NCI-H2227 treated with DMSO at 0.1 percent for 48 hours (cell line): ENCODE measurements at places on chromosomes 4 and X.
A peak's percentile ranks its signal among the peaks of the same experiment; 100 is the strongest.

DNA sequence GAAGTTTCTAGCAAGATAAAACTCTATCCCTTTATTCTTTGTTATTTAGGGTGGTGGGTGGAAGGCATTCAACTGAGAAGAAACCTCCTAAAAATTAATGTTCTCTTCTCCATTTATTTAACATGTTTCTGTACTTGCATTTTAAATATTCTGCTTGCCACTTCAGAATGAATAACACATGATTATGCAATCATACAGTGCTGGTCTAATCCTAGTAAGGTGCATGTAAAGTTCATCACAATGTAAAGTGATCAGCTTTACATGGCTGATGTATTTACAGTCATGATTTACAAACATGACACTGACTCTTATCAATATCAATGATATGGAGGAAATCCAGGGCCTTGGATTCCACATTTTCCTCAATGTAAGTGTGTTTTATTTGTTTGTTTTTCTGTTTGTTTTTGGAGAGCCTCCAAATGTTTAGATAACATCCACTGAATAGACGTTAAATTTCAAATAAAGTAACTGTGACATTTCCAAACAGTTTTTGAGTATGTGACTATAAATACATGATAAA lies 342.1 kb upstream of the CTSO start:
- no peak for DNase-seq

GRCh38 chrX:20454117-20454516 lies 187.4 kb upstream of the RPS6KA3 start:
- DNase-seq: no peak

GRCh38 chr4:82694046-82694445 lies 104.5 kb downstream of the SCD5 start:
- no peak for DNase-seq

- DNase-seq: no peak
These were observed 46.6 kb upstream of the MAMLD1 start for GRCh38 chrX:150316564-150316963.

DNA sequence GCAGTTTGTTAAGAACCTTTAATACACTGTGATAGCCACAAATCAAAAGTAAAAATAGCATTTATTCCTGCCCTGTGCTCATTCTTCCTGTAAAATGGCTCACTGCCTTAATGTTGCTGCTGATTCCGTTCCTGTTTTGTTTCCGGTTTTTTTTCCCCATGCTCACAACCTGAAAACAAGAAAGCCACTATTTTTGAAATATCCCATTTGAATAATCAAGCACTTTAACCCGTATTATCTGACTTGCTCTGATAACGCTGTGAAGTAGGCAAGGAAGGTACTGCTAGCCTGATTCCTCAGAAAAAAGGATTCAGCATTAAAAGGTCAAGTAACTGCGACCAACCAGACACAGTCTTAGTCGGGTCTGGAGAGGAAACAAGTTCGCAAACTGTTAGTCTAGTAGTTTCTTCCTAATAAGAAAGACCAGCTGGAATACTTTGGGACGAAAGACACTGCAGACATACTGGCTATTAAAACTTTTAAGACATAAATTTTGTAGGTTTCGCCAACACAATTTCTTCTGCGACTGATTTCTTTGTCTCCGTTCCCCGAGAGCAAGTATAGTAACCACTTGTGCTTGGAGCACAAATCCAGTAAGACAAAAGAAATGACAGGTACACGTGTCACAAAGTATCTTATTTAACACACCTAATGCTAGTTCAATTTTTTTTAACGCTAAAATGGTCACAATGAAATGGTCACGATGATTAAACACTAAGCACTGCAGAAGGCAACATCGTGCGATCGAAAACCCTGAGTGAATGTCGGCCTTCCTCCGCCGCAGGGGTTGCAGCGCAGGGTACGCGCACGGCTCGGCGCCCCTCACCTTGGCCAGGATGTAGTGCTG lies 802 bp downstream of the COX18 start:
- peak; percentile 55 for DNase-seq

DNA sequence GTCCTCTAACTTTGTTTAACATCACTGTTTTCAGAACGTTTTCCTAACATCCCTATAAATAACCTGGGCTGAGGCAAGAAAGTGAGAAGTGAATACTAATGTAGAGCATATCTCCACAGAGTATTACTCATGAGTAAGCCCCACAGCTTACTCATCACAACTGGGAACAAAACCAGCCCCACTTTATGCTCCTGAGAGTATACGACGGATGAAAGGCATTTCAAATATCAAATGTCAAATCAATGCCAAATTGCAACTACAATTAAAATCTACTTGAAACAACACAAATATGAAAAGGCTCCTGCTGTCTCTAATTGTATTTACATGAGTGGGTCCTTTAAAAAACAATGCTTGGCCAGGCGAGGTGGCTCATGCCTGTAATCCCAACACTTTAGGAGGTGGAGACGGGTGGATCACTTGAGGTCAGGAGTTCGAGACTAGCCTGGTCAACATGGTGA lies 41.2 kb downstream of the SH3RF1 start:
- DNase-seq: no peak

DNA sequence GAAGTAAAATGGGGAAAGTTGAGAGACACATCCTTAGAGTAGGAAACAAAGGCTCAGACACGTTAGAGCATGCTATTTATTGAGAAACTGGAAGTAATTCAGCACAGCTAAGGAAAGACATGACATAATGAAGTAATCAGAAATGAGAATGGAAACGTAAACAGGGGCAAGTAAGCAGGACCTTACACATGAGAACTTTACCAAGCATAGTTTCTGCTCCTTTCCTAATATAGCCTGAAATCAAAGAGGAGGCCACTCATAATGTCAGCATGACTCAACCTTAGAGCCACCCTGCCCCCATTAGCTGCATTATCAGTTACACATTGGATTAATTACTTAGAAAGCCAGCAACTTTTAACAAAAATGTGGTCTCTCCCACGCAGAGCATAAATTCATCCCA lies 558.3 kb upstream of the GRIA3 start:
- DNase-seq: no peak

GRCh38 chr4:8912506-8912905 lies 40.9 kb upstream of the HMX1 start:
- DNase-seq: no peak

- DNase-seq: no peak
These were observed 102.0 kb upstream of the FSTL5 start for GRCh38 chr4:162265802-162266201.

DNA sequence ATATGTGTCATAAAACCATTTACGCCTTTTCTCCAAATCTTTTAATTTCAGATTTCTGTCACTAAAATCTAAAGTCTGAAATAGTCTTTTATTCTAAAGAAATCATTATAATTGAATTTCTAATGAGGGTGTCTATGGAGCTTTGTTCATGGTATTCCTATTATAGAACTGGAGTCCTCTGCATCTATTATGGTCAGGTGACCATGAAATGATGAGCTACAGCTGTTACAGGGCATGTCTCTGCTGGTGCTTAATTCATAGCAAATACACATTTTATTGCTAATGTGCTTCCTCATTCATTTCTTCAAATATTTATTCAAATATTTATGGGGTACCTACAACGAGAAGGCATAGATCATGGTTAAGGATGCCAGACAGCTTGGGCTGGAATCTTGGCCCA lies 126.1 kb downstream of the NAA11 start:
- no peak for DNase-seq

- DNase-seq: no peak
These were observed 38.3 kb downstream of the ARAP2 start for GRCh38 chr4:36206012-36206411.

GRCh38 chrX:43860646-43861370 lies 21.4 kb downstream of the MAOB start:
- DNase-seq: no peak

GRCh38 chrX:84133023-84133422 lies 55.0 kb downstream of the RPS6KA6 start:
- DNase-seq: no peak

DNA sequence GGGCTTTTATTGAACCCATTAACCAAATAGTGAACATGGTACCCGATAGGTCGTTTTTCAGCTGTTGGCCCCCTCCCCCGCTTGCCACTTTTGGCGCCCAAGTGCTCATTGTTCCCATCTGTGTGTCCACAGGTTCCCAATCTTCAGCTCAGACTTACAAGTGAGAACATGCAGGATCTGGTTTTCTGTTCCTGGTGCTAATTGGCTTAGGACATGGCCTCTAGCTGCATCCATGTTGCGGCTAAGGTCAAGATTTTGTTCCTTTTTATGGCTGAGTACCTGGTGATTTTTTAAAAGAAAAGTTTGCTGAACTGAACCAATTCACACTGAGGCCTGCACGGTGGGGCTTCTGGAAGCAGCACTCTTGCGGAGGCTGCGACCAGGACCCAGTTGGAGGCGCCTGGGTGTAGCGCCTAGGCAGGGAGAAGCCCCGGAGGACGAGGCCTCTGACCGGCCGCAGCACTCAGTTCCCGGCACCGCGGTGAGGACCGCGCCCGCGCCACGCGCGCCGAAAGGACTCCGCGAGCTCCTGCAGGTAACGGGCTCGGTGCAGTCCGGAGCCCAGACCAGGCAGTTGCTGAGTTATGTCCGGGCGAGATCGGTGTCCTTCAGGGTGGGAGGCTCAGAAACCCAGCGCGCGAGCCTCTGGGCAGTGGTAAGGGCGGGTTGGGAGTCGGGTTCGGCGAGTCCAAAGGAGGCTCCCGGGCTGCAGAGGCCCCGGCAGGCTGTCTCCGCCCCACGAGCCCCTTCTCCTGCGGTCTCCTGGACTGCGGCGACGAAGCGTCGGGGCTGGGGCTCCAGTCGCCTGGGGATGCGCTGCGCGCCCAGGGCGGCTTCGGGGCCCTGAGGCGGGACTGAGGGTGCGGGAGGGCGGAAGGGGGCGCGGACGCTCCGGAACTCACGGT lies 15.8 kb upstream of the SLC25A4 start:
- peak; percentile 34 for DNase-seq

DNA sequence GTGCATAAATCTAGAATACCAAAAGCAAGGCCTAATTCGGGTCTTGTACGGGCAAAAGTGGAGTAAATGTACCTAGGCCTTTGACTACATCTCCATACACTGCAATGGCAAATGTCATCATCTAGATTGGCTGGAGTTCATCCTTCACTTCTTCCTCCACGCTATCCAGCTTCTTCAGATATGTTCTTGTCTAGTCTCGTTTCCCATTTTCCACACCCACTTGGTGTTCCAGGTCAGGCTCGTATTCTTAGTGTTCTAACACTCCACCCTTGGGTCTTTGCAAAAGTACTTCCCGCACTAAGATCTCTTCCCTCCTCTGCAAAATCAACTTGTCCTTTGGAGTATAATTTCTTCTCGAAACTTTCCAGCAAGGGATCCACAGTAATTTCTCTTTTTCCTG lies 1.4 kb downstream of the COQ2 start:
- DNase-seq: no peak

- DNase-seq: no peak
These were observed 1168.8 kb upstream of the AGA start for GRCh38 chr4:178611062-178611461.

DNA sequence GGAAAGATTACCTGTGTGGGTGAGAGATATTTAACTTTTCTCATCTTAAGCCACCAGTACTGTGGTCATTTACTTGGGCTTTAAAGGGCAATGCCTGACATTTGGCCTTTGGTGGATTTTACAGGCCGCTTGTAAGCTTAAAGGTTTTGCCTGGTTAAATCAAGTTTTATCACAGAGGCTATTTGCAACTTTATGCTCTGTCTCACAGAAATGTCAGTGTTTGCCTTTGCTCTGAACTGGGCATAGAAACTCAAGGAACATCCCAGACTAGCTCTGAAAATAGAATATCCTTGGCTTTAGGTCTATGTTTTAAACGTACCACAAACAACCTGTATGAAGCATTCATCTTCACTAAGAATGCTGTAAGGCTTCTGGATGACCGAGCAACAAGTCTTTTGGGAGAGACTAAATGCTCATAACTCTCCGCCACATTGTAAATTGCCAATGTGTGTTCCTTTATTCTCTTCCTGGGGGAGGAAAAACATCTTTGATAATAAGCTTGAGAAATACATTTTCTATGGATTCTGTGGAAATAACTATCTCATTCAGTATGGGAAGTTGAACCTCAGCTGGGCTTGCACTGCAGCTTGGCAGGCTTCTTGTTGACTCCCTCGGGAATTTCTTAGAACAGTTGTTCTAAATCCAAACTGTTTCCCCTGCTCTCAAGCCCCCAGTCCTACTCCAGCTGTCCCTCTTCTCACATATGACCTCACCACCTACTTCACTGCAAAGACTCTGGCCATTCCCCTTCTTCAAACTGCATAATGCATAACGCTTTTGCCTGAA lies 105.8 kb upstream of the WDR44 start:
- no peak for DNase-seq

- no peak for DNase-seq
These were observed 1.2 kb downstream of the TMEM255A start for GRCh38 chrX:120309873-120310705.

DNA sequence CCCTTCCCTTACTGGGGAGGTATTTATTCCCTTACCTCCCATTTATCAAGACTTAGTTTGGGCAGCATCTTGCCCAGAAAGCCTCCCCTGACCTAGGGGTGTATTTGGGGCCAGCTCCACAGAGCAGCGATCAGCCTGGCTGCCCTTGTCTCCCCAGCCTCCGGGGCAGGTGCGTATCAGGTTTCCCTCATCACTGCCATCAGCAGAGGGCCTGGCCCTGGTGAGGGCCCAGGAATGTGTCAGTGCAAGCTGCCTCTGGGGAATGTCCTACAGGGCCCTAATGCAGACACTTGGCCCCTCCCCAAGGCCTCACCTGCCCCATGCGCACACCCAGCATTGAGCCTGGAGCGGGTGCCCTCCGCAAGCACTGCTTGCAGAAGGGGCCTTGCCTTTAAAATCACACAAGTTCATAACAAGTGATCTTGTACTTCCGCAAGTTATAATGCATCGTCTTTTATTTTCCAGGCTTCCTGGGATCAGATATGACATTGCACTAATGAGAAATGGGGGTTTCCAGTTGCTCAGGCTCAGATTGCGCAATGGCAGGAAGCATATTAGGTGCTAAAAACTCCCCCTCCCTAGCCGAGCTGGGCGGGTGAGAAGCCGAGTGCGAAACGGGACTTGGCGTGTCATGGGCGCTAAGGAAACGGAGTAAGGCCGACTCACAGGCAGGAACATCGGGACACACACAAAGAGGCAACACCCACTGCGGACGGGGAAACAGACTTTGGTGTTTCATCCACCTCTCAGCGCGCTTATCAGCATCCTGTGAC lies 25.4 kb upstream of the AFAP1 start:
- no peak for DNase-seq

GRCh38 chr4:1746919-1747602 lies 25.7 kb downstream of the TACC3 start:
- no peak for DNase-seq

GRCh38 chrX:123962006-123962467 lies 531 bp downstream of the STAG2 start:
- DNase-seq: no peak

GRCh38 chr4:55378617-55379467 lies 16.9 kb upstream of the TMEM165 start:
- no peak for DNase-seq
